ENCODE measurements at places on chromosomes 4 and X.
A peak's percentile ranks its signal among the peaks of the same experiment; 100 is the strongest.

DNA sequence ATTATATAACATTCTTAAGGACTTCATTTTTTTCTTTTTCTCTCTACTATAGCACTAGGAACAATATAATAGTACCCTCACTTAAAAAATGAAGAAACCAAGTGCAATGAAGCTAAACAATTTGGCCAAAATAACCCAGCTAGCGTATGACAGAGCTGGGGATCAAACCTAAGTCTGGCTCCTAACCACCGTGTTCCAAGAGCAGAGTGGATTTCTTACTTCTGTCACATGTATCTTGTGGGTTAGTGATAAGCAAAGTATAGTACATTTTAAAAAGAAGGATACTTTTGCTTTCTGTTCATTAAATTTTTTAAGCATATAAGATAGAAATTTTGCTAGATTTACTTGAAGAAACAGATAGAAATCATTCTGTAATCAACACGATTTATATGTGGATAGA is 11.5 kb downstream of the LIMCH1 start:
- peak; percentile 62 for DNase-seq

DNA sequence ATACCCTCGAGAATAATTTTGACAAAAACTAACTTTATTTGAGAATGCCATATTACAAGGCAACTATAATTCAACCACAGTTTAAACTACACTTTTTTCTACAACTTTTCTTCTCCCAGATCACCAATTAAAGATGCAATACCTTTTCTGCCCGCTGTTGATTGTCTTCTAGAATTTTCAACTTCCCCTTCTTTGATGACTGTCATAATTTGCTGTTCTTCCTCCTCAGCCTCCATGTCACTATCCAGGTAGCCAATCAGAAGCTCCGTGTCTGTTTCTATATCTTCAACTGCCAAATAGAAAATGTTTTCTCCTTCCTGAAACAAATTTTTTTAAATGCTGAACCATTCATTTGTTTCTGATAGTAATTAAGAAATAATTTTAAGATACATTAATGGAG is 101.5 kb downstream of the PRDM5 start:
- no peak for DNase-seq

DNA sequence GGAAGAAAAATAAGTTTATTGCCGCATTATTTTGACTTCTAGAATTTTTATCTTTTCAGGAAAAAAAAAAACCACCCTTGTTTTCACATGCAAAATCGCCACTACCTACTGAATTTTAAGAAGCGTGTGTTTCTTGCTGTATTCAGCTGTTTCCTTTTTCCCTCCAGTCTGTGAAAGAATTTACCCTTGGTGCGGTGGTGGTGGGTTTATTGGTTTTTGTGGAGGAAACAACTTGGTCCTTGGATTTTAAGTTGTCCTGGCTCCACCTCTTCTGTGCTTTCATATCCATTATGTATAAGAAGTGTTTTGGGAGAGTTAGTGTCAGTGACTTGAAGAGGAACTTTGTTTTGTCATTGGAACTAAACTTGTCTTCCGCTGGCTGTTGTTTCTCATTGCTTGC is 8.1 kb downstream of the RAPGEF2 start:
- no peak for DNase-seq

DNA sequence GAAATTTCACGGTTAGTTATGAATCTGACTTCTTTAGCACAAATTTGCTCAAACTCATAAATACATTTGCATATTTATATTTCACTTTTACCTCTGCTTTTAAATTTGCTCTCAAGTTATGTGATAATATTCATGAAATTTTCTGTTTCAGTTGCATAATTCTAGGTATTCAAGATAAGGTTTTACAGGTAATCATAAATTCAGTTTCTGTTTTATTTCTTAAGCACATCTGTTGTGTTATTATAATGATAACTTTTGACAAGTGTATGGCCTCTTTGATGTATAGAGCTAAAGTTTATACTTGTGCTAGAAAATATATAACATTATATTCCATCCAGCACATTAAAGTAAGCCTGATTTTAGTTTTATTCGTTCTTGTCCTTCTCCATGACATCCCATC is 308.1 kb downstream of the SLC7A11 start:
- no peak for DNase-seq

DNA sequence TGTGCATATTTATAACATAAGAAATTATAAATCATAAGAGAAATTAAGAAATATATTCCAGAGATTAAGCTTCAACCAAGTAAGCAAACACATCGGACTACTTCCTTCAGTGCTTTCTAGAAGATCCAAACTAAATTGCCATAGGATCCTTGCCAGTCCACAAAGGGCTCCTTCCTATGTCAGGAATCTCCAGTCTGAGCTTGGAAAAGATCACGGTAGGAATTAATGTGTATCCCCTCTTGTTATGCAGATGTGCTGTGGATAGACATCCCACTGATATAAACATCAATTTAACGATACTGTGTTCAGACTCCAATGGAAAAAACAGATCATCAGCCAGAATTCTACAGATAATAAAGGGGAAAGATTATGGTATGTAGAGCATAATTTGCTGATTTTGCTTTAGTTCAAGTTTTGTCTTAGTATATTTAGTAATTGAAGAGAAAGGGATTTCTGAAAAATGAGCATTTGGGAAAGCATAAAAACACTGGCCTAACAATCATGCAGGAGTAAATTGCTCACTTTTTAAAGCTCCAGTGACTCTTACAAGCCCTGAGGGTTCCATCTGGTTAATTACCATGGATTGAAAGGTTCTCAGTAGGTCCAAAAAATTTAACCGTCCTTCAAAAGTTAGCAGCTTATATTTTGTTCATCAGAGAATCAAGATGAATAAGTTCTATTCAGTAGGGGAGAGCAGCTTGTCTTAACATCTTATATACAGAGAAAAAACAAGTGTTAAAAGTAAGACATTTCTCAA is 65.9 kb downstream of the HHIP start:
- DNase-seq: no peak

- no peak for DNase-seq
These were observed 76.0 kb downstream of the HHIP start for GRCh38 chr4:144721994-144722393.

DNA sequence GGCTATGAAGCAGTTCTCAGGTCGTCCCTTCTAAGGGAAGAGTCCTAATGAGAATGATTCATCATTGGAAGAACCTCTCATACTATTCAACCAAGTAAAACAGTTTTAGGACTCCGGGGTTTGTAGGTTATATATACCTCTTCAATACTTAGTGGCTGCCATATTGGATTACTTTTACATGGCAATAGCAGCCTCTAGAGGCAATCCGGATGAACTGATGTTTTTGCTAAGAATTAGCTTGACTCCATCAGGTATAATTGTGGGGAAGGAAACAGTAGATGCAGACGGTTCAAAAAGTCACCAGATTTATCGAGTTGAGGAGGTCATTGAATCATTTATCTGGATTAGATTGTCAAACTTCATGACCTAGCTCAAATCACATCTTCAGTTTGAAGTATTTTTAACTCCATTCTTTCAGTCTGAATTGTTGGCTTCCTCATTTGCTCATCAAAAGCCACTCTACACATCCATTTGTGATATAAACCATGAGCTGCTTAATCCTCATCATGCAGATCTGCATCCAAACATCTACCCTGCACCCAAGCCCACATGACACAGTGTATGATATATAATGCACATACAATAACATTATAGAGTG is 28.4 kb downstream of the GUCY1B1 start:
- peak; percentile 68 for DNase-seq

GRCh38 chr4:128861856-128862518 is 52.5 kb downstream of the JADE1 start:
- no peak for DNase-seq

DNA sequence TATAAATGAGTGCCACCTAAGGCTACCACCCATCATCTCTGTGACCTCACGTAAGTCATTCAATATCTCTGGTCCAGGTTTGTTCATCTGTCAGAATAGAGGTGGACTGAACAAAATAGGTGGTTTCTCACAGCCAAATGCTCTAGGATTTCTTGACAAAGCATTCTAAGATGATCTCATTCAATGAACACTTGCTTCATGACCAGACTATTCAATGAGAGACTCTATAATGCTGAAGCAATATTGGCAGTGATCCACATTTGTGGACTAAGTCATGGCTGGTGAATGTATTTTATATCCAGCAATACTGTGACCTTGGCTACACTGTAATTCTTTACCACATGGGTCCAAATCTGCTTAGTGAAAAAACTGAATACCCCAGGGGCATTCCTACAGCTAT is 37.9 kb downstream of the LDB2 start:
- peak; percentile 5 for DNase-seq

- DNase-seq: peak; percentile 19
These were observed 9.9 kb downstream of the CENPVL3 start for GRCh38 chrX:51608766-51609165.

- no peak for DNase-seq
These were observed 96.8 kb upstream of the WDR44 start for GRCh38 chrX:118249146-118249545.

GRCh38 chr4:185896817-185897488 is 85.0 kb upstream of the SORBS2 start:
- DNase-seq: no peak

GRCh38 chr4:80213117-80213815 is 16.0 kb downstream of the PRDM8 start:
- peak; percentile 46 for DNase-seq

GRCh38 chr4:38803833-38804653 is 548 bp downstream of the TLR1 start:
- DNase-seq: peak; percentile 25

- DNase-seq: no peak
These were observed 58.2 kb downstream of the WWC2 start for GRCh38 chr4:183157215-183157614.

DNA sequence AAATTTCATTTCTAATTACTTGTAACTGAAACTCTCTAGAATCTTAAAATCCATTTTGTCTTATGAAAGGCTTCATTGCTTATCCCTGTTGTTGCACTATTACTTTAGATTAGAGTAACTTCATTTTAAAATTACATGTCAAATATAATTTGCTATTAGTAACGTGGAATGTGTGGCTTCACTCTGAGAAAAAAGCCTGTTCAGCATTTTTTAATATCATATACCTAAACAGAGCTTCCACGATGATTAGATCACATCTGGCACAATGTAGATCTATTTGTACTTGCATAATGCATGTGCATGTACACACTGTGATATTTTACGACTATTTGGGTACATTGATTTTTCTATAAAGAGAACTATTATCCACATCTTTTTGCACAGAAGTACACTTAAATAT is 648.1 kb downstream of the RPA4 start:
- DNase-seq: no peak

GRCh38 chr4:73690051-73690738 is 50.2 kb upstream of the CXCL8 start:
- DNase-seq: peak; percentile 84

GRCh38 chrX:37796310-37796709 is 16.5 kb downstream of the CYBB start:
- no peak for DNase-seq

GRCh38 chrX:109049416-109049815 is 313.1 kb upstream of the IRS4 start:
- no peak for DNase-seq

- DNase-seq: peak; percentile 1
These were observed 1390.9 kb downstream of the C4orf33 start for GRCh38 chr4:130486841-130487240.

DNA sequence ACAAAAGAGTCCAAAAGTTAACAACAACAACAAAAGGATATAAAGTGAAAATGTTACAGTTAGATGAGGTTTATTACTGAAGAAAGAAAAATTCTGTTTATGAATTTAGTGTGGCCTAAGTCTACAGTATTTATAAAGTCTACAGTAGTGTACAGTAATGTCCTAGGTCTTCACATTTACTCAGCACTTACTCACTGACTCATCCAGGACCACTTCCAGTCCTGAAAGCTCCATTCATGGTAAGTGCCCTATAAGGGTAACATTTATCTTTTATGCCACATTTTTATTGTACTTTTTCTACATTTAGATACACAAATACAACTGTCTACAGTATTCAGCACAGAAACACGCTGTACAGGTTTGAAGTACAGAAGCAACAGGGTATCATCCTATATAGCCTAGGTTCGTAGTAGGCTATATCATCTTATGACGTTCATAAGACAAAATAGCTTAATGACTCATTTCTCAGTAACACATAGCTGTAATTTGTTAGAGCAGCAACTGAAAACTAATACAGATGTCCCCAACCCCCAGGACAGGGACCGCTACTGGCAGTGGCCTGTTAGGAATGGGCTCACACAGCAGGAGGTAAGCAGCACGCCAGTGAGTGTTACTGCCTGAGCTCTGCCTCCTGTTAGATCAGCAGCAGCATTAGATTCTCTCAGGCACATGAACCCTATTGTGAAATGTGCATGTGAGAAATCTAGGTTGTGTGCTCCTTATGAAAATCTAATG is 61.3 kb downstream of the CENPC start:
- peak; percentile 65 for DNase-seq

GRCh38 chrX:135015523-135016245 is 6.7 kb downstream of the RTL8B start:
- DNase-seq: no peak

- DNase-seq: peak; percentile 46
These were observed 61.3 kb downstream of the ANTXR2 start for GRCh38 chr4:80011636-80012236.

DNA sequence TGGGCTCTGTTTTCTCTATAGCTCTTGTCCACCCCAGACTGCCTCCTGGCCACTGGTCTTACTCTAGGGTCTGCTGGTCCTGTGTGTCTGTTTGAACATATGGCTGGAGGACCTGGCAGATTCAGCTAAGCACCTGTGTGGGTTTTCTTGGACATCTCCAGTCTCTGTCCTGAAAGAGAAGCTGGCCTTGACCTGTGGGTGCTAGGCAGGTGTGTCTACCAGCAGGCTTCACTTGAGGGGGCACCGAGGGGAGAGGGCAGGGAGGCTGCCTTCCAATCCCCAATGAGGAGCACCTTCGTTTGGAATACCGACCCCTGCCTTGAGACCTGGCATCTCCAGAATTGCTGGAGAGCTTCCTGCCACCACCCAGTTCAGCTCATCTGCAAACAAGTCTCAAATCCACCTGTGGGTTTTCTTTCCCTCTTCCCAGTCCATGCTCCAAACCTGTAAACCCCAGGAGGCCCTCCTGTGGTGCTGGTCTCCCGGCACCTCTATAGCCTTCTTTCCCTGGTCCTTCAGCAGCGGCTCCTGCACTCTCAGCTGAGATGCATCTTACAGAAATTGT is 45.2 kb downstream of the HTRA3 start:
- DNase-seq: no peak

Data from amniotic epithelial cell (primary cell).